Stimulated activated CD4-positive, alpha-beta T cell treated with anti-CD3 and anti-CD28 coated beads, Interleukin-15, amount 100 ng/mL, for 48 hours (primary cell): ENCODE measurements at places on chromosomes 5 and 9.

- no peak for DNase-seq
Measured at GRCh38 chr9:3962496-3962895, 337.4 kb downstream of the GLIS3 start.

- no peak for DNase-seq
Measured at GRCh38 chr9:84382720-84383119, 42.2 kb upstream of the SLC28A3 start.

DNA sequence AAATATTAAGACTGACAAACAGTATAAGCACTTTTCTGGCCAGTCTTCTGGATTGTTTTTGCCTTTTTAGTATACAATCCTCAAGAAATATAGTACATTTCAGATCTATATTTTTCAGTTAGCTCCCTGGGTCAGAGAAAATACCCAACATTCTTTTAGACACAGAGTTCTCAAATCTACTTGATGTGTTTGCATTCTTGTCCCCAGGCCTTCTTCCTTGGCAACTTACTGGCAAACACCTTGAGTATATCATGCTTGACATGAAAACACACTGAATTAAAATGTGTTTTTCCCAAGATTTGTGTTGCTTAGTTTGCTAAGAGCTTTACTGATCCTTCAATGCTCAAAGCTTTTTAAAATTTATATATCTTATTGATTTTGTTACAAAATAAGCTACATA, 1413.1 kb upstream of the CDH9 start:
- DNase-seq = no peak

DNA sequence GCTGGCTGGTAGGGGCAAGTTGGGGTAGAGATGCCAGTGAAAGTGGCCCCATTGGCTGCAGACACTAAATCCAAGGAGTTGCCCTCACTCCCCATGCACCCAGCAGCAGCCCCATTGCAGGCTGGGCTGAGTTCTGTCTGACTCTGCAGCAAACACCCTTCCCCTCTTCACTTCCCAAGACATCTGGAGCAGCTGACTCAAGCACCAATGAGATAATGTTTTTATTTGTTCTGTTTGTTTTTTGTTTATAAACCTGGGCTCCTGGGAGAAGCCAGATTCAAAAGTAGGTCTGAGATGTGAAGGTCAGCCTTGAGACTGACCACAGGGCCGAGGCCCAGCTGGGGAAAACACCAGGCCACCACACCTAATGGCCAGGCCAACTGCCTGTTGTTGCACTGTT, 545.9 kb upstream of the KLF4 start:
- no peak for DNase-seq

GRCh38 chr5:68287631-68287975, 72.0 kb downstream of the PIK3R1 start:
- DNase-seq = no peak

GRCh38 chr5:100623719-100624118, 88.5 kb downstream of the FAM174A start:
- DNase-seq = no peak

DNA sequence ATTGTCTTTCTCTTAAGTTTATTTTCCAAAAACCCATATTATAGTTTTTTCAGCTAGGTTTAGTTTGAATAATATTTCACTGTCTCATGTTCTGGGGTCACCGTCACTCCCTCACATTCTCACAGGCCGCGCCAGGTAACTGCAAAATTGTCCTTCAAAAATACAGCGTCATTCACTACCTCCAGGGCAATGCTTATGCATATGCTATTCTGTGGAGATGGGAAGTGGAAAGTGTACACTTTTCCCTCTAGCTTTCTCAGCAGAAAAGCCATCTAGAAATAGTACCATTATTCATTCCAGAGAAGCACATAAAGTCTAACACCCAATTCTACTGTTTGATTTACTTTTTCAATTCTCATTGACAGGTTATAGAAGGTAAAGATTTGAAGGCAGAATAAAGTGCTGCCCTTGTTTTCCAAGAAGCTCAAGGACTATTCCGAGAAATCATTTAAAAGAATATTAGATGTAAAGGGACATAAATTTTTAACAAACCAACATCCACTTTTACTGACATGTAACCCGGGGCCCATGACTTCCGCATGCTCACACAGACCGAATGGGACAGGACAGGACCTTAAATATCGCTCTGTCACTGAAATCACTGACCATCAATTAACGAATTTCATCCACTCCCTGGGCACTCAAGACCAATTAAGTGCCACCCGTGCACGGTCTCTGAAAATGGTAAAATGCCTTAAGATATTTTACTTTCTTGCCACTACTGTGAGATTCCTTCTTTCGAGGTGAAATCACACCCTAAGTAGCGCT, 720 bp downstream of the NUDT12 start:
- no peak for DNase-seq

DNA sequence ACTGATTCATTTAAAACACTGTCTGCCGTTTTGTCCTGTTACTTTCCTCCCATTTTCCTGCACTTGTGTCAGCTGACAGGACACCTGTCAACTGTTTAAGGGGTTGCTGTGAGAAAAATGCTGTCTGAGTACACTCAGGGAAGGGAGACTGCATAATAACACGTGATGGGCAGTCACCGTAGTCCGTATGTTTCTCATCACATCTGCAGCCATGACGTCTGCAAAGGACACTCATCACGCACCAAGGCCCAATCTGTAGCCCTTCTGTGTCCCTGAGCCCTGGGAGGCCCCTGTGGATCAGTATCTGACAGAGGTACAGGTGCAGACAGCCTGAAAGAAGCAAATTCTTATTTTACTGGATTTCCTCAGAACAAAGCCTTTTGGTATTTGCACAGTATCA, 396.3 kb downstream of the YTHDC2 start:
- DNase-seq = no peak

DNA sequence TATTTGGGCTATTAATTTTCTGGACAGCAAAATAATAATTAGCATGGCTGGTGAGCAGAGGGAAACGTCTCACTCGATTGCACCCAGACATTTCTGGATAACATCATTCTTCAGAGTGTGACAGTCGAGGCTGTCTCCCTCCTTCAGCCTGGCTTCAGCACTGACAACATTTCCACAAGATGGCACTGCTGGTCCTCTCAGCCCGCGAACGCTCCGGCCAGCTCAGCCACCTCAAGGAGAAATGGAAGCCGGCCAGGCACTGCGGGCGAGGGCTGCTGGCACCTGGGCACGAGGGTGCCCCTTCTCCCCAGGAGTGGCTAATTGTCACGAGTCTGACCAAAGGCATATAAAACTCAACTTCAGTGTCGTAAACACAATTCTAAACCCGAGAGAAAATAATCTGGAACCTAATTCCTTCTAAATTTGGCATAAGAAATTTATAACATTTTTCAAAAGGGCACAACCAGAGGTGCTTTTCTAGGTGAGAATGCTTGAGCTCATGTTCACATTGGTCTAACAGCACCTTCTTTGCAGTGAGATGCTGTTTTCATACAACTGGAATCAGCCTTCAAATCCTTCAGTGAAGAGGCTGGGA, 65.9 kb downstream of the DAP start:
- DNase-seq = no peak

DNA sequence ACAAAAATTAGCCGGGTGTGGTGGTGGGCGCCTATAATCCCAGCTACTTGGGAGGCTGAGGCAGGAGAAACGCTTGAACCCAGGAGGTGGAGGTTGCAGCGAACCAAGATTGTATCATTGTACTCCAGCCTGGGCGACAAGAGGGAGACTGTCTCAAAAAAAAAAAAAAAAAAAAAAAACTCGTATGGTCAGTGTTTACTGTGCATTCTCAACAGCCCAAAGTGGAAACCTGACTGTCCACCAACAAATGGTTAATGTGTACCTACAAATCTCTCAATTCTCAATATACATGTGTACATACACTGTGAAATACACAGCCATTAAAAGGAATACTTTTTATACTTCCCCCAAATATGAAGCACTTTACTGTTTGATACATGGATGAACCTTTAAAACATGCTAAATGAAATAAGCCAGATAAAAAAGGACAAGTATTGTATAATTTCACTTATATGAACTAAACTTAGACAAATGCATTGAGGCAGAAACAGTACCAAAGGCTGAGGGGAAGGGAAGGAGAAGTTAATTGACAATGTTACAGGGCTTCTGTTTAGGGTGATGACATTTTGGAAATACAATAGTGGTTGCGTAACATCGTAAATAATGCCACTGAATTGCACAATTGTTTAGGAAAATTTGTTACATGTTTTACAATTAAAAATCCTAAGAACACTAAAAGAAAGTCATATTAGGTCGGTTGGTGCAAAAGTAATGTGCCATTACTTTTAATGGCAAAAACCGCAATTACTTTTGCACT, 16.5 kb downstream of the DNAJA1 start:
- DNase-seq = no peak

- DNase-seq = no peak
Measured at GRCh38 chr5:5751498-5751897, 329.0 kb downstream of the ICE1 start.

GRCh38 chr5:22352493-22352892, 500.7 kb downstream of the CDH12 start:
- no peak for DNase-seq

DNA sequence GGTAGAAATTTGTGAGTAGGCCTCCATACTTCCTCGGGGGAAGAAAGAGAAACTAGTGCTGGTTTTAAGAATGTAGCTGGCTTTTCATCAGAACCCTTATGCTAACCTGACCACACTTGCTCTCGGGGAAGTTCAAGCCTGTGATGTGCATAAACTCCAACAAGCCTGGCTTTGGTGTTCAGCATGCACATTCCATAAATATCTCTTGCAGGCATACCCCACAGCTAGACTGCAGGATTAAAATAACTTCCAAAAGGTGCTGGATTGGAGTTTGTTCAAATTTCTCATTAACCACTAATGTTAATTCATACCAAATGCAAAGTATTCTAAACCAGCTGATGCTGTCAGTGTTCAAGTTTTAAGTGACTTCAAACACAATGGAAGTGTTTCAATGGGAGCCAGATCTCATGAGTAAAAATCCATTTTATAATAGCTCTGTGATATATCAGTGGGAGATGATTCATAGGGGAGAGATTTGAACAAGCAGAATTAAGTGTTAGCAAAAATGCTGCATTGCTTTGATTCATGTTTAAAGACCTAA, 79.4 kb downstream of the NPR3 start:
- no peak for DNase-seq

- DNase-seq = no peak
Measured at GRCh38 chr5:21810737-21811316, 1042.3 kb downstream of the CDH12 start.

GRCh38 chr5:79973511-79973910, 17.6 kb downstream of the MTX3 start:
- DNase-seq = no peak

- DNase-seq = no peak
Measured at GRCh38 chr5:87435144-87435694, 22.5 kb upstream of the CCNH start.

- DNase-seq = no peak
Measured at GRCh38 chr5:166165596-166165995, 2125.8 kb upstream of the WWC1 start.

DNA sequence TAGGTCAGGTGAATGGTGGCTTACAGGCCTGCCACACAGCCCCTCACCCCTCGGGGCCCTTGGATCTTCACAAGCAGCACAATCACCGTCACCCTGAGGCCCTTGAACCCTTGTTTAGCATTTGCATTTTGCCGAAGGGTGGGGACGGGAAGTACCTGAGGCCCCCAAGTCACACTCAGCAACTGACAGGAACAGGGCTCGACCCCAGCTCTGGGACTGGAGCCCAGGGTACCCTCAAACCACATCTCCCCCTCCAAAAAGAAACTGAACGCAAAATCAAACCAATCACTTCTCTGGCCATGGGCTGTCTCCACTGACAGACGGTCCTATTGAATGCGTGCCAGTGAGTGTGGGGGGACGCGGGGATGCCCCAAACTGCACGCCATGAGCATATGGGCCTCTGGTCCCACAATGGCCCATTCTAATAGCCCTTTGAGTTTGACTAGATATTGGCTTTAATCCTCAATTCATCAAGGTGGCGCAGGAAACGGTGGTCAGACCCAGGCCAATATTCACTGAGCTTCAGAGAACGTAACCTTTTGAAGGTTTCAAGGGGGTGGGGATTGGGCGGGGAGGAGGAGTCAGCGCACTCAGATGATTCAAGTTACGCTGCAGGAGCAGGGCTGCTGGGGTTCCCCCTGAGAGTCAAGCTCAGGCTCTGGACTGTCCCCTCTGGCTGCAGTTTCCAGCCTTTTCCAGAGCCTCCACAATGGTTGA, 176.0 kb downstream of the DAB2IP start:
- DNase-seq = no peak

GRCh38 chr5:113027431-113027830, 50.8 kb downstream of the DCP2 start:
- DNase-seq = no peak

DNA sequence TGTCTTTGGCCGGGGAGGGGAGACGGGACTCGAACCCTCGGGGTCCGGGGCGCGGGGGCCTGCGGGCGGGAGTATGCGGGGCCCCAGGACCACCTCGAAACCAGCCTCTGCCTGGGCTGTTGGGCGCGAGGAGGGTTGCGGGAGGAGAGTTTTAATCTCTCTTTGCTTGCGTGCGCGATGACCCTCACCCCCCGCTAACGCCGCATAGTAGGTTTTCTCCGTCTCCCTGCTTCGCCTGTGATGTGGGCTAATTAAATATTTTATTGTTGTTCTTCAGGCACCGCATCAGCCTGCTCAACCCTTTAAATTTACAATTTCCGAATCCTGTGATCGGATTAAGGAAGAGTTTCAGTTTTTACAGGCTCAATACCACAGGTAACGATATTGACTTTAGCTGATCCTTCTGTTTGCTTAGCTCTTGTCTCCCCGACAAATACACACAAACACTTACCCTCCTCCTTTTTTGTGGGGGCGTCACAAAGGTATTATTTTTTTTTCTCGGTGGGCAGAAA, 1.7 kb downstream of the TLE4 start:
- no peak for DNase-seq

DNA sequence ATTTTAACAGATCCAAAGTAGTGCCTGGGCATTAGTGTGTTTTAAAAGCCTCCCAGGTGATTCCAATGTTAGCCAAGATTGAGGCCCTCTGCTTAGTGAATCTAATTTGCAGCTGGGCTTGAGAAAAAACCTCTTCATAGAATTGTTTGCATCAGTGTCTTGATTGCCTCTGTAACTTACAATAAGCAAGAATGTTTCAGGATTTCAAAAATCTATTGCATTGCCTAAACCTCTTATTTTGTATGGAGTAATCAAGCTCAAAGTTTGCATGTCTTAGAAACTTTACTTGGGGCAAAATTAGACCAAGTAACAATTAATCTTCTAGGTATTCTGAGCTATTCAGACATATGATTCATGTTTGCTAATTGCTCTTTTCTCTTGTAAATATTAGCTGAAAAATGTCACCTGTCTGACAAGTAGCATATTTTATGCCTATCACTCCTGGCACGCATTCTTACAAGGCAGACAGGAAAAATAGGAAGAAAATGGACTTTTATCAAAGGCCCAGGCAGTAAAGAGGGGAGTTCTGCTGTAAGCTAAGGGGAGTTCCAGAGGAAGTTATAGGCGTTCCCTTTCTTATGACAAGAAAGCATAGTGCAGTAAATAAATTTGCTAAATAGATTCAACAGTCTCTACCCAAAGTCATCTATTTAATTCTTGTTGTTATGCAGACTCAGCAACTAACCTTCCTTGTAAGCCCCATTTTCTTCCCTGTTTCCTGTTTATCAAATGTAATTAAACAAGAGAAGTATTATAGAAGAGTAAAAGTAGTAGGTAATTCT, 21.0 kb downstream of the PDCD1LG2 start:
- DNase-seq = no peak
